ENCODE measurements at places on chromosomes 13 and 19. TPM values are rescaled to one million over a fixed set of nuclear protein-coding genes. Genes with fewer than 3 reads are reported as not detected.

Gene F10
- 1.0 TPM for total RNA-seq

Gene HIPK4
- 0.26 TPM for total RNA-seq

Gene GNG8
- total RNA-seq, result not detected

DNA sequence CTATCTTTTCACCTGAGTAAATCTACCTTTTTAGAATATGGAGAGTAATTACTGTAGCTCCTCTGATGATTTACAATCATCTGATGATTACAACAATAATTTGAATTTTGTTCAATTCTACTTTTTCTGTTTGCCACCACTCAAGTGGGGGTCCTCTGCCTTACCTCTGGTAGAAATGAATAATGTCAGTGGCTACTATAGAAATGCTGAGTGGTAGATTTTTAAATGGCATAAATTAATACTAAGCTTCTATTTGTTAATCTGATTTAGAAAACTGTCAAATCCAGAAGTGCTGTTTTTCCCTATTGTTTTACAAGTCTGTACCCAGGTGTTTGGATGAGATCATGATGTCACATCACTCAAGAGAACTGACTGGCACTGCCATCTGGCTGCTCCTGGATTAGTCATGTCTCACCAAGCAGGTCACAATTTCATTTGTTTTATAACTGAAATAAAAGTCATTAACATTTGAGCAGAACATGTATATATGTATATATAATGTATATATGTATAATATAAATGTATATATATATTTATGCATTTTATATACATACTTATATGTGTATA, 494.8 kb downstream of the TBC1D4 start:
- no peak for ATAC-seq

DNA sequence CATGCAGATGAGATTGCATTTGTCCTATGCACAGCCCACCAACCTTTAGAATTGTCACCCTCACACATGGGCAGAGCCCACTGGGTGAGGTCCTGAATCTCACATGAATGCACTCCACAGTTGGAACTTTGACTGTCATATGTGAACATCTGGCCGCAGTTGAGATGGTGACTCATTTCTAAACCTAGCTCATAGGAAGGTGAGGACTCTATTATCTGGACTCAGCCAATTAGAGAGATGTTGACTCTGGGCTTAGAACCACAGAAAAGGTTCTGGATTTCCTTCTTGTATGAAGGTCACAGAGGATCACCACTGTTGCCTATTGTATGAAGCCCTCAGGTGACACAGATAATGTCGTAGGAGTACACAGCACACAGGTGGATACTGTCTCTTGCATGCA, 25.6 kb upstream of the ZNF681 start:
- no peak for ATAC-seq

GRCh38 chr19:10796653-10797052, 39.4 kb downstream of the TMED1 start:
- ATAC-seq, result no peak

GRCh38 chr13:42720113-42720857, 61.1 kb upstream of the FAM216B start:
- peak; percentile 98 for ATAC-seq

GRCh38 chr13:77506874-77507273, 28.6 kb upstream of the SCEL start:
- no peak for ATAC-seq

GRCh38 chr19:44752816-44753625, 4.5 kb downstream of the BCL3 start:
- peak; percentile 13 for ATAC-seq

- peak; percentile 91 for ATAC-seq
These were observed 8.7 kb downstream of the HOMER3 start for GRCh38 chr19:18932216-18932841.

- peak; percentile 32 for ATAC-seq
These were observed 194.4 kb downstream of the GGACT start for GRCh38 chr13:100394005-100394695.

- ATAC-seq, result no peak
These were observed 72.7 kb downstream of the ZNF254 start for GRCh38 chr19:24159707-24160106.

DNA sequence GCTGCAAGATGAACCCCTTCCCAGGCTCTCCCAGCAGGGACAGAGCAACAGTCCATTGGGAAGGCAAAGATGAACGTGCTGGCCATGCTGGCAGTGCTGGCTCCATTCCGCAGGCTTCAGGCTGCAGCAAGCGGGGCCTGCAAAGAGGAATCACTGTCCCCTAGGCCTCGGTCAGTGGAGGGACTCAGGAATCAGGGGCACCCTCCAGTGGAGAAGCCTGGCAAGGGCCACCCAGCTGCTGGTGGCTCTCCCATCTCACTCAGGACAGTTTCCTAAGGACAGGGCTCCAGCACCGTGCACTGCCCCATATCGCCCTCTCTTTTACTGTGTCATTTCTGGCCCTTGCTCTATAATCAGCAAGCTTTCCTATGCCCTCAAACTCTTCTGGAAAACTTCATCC, 498.6 kb downstream of the EFNB2 start:
- no peak for ATAC-seq
